ENCODE measurements at places on chromosomes 13 and 19.

DNA sequence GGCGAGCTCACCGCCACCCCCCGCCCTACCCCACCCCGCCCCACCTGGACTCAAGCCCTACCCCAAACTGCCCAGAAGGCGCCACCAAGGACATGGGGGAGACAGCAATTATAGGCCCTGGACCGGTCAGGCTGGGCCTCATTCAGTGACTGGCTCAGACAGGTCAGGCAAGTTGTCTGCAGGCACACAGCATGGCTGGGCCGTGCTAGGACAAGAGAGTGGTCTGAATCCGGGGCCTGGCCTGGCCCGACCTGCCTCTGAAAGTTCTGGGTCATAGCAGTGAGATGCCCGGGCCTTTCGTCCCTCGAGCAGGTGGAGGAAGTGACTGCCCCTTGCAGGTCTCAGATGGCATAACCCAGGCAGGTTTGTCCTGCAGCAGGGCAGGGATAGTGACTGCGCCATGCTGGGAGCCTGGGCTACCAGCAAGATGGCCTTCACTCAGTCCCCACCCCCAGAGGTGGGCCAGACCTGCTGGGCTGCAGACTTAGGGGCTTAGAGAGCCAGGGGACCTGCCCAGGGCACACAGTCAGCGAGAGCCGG is 21.0 kb downstream of the COMP start:
- DNase-seq = no peak

DNA sequence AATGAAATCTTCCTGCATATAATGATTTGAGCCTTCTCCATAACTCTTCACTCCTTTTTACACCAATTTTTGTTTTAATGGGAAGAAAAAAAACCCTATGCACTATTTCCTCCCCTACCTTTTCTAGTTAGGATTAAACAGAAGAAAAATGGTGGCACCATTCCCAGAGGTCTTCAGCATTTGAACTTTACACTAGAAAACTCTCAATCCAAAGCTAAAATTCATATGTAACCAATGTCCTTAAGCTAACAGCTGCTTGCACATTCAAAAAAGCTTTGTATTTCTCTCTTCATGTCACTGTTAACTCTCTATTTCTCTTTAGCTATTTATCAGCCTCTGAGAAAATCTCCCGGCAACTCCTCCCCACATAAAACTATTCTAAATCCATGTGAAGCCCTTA is 90.3 kb upstream of the UBL3 start:
- DNase-seq = no peak

DNA sequence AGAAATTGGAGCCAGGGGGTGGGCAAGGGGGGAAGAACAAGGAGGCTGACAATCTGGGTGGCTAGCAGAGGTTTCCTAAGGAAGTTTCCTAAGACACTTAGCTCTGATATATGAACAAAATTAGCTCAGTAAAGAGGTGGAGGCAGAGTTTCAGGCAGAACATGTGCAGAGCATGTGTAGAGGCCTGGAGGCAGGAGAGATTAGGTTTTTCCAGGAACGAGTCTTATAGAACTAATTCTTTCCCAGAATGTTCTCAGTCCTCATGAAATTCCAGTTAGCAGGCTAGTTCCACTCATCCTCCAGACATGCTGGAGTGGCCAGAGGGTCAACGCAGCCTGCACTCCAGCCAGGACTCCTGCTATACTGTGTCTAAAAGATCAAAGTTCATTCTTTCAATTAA is 184.7 kb downstream of the LACC1 start:
- DNase-seq = no peak

DNA sequence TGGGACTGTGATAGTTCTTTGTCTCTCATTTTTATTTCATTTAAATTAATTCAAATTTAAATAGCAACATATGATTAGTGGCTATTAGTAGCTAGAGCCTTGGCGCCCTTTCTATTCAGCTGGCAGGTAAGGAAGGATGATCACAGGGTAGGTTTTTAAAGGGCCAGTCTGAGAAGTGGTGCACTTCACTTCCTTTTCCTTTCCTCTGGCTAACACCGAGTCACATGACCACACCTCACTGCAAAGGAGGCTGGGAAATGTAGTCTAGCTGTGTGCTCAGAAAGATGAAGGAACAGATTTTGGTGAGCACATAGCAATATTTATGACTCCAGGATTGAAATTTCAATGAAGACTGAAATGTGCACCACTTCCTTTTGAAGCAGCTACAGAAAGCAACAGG is 128.7 kb downstream of the TSHZ3 start:
- DNase-seq = no peak

DNA sequence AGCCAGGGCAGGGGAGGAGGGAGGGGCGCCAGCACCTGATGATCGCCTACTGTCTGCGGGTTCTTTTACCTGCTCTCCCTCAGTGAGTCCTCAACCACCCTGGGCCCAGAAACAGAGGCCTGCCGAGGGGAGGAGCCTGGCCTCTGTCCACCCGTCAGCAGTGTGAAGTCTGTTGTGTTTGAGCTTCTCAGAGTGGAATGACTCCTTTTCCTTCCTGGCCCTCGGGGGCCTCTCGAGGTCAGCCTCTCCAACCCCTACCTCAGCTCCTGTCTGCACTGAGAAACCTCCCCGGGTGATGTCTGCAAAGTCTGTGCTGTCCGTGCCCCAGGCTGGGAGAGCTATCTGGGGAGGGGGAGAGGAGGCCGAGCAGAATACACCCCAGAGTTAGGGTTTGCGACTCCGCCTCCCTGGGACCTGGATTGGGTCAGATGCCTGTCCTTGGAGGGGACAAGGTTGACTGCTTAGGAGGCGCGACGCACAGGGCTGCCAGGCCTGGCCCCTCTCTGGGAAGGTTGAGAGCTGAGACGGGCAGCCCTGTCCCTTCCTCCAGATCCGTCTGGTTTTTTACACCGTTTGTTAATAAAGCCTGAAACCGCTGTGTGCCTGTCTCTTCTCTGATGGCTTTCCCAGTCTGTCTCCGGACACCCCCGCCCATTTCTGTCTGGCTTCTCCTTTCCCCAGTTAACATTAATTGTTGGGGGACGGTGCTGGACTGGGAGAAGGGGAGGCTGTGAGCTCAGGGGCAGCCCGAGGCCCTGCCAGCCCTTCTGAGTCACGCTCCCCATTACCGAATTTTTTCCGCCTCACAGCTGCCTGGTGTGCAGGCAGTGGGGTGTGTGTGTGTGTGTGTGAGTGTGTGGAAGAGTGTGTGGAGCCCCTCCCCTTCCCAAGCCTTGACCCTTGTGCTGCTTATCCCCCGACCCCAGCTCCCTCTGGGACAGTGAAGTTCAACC is 989 bp upstream of the SSC5D start:
- peak; percentile 94 for DNase-seq

- no peak for DNase-seq
These were observed 244.3 kb downstream of the RGCC start for GRCh38 chr13:41701676-41702075.

GRCh38 chr13:45468635-45469034 is 3.9 kb downstream of the COG3 start:
- no peak for DNase-seq

Data from AG09319 (cell line).